ENCODE measurements at places on chromosomes 16 and 17.

GRCh38 chr17:32912218-32912897, 15.6 kb upstream of the TMEM98 start:
- peak; percentile 61 for DNase-seq

GRCh38 chr17:80060644-80061043, 24.2 kb downstream of the CCDC40 start:
- DNase-seq, result no peak

GRCh38 chr16:54282202-54282927, 4.2 kb downstream of the IRX3 start:
- DNase-seq, result peak; percentile 29

DNA sequence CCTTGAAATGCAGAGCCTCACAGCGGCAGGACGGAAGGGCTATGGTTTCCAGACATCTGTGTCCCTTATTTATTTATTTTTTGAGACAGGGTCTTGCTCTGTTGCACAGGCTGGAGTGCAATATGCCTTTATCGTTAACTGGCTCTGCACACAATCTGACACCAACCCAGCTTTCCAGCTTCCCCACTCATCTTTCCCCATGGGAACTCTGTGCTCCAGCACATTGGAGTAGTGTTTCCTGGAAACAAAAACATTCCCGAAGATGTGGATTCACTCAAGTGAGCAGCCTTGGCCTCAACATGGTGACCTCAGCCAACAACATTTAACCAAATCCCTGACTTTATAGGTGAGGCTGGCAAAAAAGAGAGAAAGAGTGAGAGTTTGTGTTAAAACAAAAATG, 307.1 kb downstream of the TMEM114 start:
- no peak for DNase-seq

DNA sequence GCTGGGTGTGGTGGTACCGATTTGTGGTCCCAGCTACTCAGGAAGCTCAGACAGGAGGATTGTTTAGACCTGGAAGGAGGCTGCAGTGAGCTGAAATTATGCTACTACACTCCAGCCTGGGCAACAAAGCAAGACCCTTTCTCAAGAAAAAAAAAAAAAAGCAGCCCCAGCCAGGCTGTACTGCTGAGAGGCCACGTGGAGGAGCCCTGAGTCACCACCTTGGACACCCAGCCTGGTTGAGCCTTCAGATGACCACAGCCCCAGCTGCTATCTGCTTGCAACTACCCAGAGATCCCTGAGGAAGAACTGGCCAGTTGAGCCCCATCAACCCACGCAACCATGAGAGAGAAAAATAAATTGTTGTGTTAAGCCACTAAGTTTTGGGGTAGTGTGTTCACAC, 23.6 kb upstream of the GPRC5C start:
- peak; percentile 9 for DNase-seq

DNA sequence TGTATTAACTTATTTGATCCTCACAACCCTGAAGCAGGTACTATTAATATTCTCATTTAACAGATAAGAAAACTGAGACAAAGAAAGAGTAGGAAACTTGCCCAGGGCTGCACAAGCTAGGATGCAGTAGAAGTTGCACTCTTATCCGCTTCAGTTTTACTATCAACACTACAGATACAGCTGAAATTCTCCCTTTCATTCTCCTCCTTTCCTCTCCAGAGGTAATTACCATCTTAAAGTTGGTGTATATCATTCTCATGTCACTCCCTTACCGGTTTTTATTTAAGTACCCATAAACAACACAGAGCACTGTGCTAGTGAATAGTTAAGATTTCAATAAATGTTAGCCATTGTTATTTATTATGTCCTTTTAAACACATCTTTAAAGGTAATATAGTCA, 3.5 kb downstream of the GDE1 start:
- no peak for DNase-seq

GRCh38 chr17:4604111-4604644, 19.8 kb downstream of the SMTNL2 start:
- DNase-seq, result no peak

GRCh38 chr16:75317101-75317522, 65.7 kb upstream of the BCAR1 start:
- DNase-seq, result peak; percentile 66

- no peak for DNase-seq
These were observed 93.1 kb downstream of the SALL1 start for GRCh38 chr16:51057969-51058337.

- no peak for DNase-seq
These were observed 142.6 kb upstream of the CIBAR2 start for GRCh38 chr16:85254921-85255320.

- no peak for DNase-seq
These were observed 13.7 kb downstream of the CORO6 start for GRCh38 chr17:29608986-29609385.

- no peak for DNase-seq
These were observed 2.8 kb upstream of the NR1D1 start for GRCh38 chr17:40103071-40103661.

- no peak for DNase-seq
These were observed 793.4 kb upstream of the CDH8 start for GRCh38 chr16:62829607-62830006.

- no peak for DNase-seq
These were observed 181.3 kb downstream of the TMEM114 start for GRCh38 chr16:8408855-8409567.

GRCh38 chr17:76268991-76269981, 4.1 kb downstream of the UBALD2 start:
- DNase-seq, result peak; percentile 0

GRCh38 chr17:10772425-10773380, 31.2 kb downstream of the TMEM238L start:
- DNase-seq, result peak; percentile 22

GRCh38 chr16:17392857-17393692, 77.7 kb downstream of the XYLT1 start:
- DNase-seq, result no peak

GRCh38 chr17:42167807-42168206, 13.0 kb upstream of the RAB5C start:
- no peak for DNase-seq

DNA sequence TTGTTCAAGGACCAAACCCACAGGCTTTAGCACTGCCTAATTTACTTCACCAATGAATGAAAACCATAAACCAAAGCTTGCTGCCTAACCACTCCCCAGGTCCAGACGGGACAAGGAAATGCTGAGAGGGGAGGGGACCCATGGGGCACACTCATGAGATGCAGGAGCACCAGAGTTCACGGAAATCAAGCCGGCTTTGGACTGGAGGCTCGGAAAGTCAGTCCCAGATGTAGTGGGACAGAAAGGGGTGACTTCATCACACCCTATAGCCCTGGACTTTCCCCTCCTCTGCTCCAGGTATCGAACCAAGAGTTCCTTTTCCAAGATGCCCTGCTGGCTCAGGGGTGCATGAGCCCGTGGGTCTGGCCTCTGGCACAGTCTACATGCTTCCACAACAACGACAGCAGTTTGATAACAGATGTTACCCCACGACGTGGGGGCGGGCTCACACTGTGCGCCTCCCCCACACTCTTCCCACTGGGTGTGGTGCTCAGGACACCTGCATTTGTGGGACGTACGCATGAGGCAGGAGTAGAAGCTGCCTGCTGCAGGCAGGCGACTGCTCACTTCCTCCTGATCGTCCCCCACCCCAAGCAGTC, 63.2 kb downstream of the AMFR start:
- no peak for DNase-seq

- DNase-seq, result no peak
These were observed 11.8 kb downstream of the C17orf75 start for GRCh38 chr17:32330147-32330546.

DNA sequence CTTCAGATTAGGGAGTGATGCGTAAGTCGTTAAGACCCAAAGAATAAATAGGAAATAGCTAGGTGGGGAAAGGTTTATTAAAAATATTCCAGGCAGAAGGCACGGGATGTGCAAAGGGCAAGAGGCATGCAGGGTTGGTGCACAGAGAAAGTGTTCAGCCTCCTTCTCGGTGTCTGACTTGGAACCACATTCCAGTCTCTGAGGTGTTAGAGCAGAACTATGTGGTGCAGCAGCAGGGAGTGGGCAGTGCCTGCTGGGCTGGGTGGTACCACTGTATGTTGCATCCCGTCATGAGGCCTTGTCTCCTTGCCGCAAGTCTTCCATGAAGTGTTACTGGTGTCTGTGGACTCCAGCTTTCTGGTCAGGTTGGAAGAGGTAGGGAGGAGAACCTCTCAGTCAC, 11.1 kb downstream of the NKD1 start:
- DNase-seq, result no peak

GRCh38 chr16:73043828-73044467, 4.0 kb downstream of the ZFHX3 start:
- no peak for DNase-seq

- DNase-seq, result no peak
These were observed 1.1 kb upstream of the PGAP3 start for GRCh38 chr17:39688945-39689344.

DNA sequence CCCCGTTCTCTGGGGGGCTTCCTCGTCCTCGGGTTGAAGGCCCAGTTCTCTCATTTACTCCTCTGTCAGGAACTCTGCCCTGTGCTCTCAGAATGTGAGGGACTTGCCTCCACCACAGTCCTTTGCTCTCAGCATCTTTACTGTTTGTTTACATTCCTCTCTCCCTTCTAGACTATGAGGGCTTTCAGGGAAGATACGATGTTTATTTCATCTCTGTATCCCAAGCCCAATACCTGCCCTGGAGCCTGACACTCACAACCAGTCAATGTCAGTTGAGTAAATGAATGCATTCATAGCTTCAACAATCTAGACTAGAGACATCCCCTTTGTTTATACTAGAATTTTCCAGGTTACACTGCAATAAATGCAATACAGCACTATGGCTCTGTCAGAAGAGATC, 409.6 kb upstream of the CDH11 start:
- no peak for DNase-seq

- no peak for DNase-seq
These were observed 15.5 kb downstream of the SNX11 start for GRCh38 chr17:48123111-48123510.

DNA sequence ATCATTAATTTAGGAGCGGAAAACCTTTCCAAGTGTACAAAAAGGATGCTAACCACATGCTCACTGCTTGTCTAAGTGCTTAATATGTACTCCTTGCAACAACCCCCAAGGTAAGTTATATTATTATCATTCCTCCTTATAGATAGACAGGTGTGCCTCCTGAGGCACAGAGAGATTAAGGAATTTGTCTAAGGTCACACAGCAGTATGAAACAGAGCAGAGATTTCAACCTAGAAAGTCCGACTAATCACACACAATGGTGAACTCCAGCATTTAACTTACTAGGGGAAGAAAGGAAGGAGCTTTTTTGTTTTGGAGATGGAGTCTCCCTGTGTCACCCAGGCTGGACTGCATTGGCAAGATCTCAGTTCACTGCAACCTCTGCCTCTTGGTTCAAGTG, 37.0 kb upstream of the USP7 start:
- no peak for DNase-seq

GRCh38 chr16:87549627-87550494, 52.4 kb upstream of the JPH3 start:
- no peak for DNase-seq

DNA sequence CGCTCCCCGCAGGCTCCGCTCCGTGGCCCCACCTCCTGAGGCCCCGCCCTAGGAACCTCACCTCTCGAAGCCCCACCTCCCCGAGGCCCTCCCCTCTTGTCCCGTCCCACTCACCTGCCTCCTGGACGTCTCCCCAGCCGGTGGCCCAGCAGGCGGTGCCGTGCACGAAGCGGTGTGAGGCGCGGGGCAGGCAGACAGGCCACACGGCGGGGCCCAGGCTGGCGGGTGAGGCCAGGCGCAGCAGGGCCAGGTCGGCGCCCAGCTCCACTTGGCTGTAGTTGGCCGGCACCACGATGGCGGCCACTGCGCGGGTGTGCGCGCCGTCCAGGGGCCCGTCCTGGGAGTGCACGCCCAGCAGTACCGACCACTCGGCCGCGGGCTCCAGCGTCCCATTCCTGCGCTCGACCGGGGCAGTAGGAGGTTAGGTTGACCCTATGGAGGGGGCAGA, 1.6 kb downstream of the PRSS36 start:
- no peak for DNase-seq

- DNase-seq, result no peak
These were observed 151.3 kb downstream of the RPTOR start for GRCh38 chr17:80695979-80696378.

DNA sequence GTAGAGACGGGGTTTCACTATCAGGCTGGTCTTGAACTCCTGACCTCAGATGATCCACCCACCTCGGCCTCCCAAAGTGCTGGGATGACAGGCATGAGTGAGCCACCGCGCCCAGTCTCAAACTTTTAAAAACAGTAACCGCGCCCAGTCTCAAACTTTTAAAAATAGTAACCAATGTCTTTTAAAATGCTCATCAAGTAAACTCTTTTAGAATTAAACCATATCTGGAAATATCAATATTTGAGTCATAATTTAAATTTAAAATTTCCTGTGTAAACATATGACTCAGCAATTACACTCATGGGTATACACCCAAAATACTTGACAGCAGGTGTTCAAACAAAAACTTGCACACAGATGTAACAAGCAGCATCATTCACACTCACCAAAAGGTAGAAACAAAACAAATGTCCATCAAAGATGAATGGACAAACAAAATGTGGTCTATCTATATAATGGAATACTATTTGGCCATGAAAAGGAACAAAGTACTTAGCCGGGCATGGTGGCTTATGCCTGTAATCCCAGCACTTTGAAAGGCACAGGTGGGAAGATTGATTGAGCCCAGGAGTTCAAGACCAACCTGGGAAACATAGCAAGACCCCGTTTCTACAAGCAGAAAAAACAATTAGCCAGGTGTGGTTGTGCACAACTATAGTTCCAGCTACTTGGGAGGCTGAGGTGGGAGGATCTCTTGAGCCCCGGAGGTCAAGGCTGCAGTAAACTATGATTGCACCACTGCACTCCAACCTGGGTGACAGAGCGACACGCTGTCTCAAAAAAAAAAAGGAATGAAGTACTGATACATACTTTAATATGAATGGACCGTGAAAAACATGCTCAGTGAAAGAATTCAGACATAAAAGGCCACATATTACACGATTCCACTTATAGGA, 20.2 kb downstream of the ENPP7 start:
- DNase-seq, result no peak

- DNase-seq, result no peak
These were observed 56.0 kb downstream of the ACSM2A start for GRCh38 chr16:20507280-20507679.
